Fibroblast of gingiva (primary cell): ENCODE measurements at places on chromosomes 6 and 20.

- DNase-seq: no peak
These were observed 64.8 kb upstream of the POU3F2 start for GRCh38 chr6:98769546-98769945.

GRCh38 chr20:41308726-41309413 lies 8.7 kb downstream of the ZHX3 start:
- DNase-seq: peak; percentile 39

DNA sequence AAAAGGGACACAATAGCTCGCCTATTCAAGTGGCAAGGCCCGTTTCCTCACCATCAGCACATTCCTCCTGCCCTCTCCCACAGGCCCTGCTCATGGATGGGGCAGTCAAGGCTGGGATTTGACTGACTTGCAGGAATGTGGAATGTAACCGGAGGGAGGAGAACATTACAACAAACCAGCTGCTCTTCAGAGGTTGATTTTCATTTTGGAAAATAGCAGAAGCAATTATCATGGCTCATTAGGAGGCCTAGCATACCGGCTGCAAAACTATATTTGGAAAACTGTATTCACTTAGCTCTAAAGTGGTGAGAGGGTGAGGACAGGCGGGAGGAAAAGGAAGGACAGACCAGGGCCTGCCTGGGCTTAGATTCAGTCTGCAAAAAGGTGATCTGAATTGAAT lies 283.7 kb downstream of the CD83 start:
- no peak for DNase-seq

GRCh38 chr20:487655-488054 lies 25.3 kb upstream of the TBC1D20 start:
- no peak for DNase-seq

DNA sequence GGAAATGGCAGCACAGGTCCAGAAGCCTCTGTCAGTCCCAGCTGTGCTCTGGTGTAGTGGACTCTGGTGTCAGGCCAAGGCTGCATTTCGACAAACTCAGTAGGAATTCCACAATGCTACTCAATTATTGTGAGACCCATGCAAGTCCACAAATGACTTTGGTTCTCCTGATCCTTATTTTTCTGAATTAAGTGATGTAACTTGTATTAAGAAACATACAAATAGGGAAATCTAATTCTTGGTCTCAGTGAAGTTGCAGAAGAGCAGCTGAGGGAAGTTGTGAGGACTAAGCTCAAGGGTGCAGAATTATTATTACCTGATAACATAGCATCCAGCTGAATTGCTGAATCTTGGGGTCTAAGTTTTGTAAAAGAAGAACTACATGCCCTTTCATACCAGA lies 116.8 kb downstream of the MAFB start:
- DNase-seq: no peak

GRCh38 chr6:156533872-156534524 lies 243.2 kb upstream of the ARID1B start:
- no peak for DNase-seq

DNA sequence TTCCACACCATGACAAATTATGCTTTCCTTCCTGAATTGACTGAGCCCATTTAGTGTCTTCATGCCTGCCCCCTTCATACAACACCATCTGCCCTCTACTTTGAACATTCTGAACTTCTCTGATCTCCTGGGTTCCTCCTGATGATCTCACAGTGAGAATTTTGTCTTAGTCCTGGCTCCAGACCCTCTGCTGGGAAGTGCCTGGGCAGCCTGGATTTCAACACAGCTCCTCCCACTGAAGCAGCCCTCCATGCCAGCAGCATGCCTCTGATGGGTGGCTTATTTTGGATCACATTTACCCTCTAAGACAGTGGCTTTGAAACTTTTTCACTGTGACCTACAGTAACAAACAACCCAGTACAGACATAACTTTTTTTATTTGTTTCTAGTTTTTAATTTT lies 41.5 kb downstream of the DSE start:
- peak; percentile 58 for DNase-seq

GRCh38 chr6:49430866-49431265 lies 32.2 kb downstream of the MMUT start:
- DNase-seq: no peak

DNA sequence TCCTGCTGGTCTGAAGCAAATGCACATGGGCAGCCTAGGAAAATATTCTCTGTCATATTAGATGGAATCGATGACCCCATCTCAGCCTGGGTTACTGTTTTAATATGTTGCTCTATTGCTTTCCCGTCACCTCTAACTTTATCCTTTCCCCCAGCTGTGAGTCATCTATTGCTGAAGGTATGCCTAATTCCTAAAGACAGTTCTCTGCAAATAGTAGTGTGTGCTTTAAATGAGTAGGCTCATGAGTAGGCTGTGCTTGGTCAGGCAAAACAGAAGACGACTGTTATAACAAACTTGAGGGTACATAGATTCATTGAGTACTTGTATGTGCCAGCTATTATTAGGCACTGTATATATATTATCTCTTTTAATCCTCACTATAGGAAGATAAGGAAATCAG lies 47.2 kb downstream of the CTNNBL1 start:
- no peak for DNase-seq

GRCh38 chr6:21772884-21773575 lies 179.5 kb downstream of the SOX4 start:
- DNase-seq: no peak
